ENCODE measurements at places on chromosomes 3 and 15. TPM values are rescaled to one million over a fixed set of nuclear protein-coding genes. Genes with fewer than 3 reads are reported as not detected.

- no peak for DNase-seq
Observed at GRCh38 chr15:71106802-71107500, 8.3 kb upstream of the THSD4 start.

Gene MAN2C1
- 102 TPM for total RNA-seq

DNA sequence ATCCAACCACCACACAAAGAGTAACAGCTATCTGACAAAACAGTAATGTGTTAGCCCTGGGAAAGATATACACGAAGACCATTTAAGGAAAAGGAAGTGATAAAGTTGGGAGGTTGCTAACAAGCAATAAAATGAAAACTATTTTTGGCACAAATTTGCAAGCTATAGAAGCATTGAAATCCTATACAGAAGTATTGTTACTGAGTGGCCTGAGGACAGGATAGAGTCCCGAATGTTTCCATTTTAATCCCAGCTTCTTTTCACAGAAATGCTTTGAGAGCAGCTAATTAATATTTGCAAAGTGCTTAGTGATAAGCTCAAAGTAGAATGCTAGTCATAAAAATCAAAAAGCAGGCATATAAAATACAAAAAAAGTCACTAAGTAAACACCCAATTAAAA is 51.5 kb downstream of the RAD18 start:
- DNase-seq = no peak

DNA sequence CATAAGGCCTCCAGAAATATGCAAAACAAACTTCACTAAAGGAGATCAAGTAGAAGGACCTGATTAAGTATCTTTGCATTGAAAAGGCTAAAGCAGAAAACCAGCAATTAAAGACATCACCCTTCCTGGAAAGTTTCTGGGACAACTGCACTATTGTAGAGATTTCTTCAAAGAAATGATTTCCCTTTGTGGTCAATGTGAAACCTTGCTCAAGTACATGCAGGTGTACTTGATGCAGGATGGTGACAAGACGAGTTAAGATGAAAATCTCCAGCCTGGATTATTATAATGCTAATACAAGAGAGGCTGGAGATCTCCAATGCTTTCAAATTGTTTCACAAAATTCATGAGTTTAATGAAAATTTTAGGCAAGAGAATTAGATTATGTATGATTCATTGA is 208.4 kb downstream of the TIGIT start:
- no peak for DNase-seq

GRCh38 chr15:75727851-75728715 is 15.4 kb upstream of the CSPG4 start:
- DNase-seq = peak; percentile 69

Gene GPR15
- total RNA-seq = 0.24 TPM

DNA sequence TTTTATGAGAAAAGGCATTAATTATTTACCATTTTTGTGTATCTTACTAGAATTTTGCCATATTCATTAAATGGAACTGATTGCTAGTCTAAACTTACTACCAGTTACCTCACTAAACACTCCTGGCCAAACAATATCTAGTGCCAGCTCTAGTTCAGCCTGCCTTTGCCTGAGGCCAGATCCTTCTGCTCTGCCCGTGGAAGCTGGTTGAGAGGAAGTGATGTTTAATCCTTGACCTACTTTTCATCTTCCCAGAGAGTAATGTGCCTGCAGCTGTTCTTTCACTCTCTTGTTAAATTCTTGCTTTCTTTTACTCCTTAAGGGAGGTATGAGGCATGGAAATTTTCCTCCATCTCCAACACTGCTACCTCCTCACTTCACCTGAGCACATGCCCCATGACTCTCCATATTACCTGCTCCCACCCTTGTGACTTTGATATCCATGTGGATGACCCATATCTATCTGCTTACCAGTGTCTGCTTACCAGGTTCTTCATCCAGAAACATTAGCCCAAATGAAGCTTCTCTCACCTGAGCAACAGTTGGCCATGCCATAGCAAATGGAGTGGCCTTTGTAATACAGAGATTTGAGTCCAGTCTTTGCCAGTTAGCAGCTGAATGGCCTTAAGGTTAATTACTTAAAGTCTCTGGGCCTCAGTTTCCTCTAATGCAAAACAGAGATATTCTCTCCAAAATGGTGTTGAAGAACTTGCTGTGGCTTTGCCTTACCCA is 53.4 kb downstream of the UBE2E1 start:
- no peak for DNase-seq

- DNase-seq = no peak
Observed at GRCh38 chr15:65870889-65871533, 1.7 kb downstream of the RAB11A start.
